ENCODE measurements at places on chromosomes 6 and 20. TPM values are rescaled to one million over a fixed set of nuclear protein-coding genes. Genes with fewer than 3 reads are reported as not detected.

DNA sequence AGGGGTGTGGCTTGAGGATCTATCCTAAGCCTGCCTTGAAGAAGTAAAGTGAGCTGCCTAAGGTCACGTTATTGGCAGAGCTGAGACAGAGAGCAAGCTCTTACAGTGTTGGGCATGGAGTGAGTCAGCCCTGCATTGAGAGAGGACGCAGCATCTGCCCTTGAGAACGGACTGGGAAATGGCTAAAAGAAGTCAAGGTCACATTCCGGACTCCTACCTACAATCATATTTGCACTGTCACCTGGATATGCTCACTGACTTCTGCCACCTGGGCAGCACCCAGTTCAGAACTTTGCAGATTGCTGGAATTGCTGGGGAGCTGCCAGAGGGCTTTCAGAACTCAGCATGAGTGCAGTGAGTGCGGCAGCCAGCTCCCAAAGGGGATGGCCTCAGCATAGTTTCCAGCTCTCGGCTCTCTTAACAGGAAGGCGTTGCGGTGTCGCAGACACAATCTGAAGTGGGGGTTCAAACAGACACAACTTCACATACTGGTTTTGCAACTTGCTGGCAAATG lies 199.3 kb upstream of the SGK1 start:
- ATAC-seq, result no peak

DNA sequence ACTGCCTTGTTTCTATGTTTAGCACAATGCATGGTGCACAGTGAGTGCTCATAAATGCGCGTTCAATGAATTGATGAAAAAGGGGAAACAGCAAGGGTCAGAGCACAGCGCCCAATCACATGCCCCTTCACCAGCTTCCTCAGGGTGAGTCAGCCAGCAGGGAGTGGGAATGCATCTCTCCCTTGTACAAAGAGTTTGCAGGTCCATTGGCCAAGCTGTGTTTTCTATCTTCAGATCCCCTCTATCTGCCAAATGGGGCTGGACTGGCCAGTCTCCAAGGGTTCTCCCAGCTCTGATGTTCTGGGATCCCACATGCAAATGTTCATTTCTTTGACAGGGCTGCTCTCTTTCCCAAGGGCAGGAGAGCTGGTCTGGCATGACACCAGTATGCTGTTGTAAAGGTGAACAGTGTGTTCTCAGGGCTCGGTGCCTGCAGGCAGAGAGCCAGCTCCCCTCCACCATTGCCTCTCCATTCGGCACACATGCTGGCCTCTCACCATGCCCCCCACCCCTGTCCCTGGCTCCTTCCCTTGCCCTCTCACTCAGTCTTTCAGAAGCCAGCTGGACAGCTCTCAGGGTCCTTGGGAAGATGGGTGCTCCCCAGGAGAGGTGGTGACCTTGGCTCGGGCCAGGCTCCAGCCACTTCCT lies 25.0 kb downstream of the ANGPT4 start:
- ATAC-seq, result no peak

DNA sequence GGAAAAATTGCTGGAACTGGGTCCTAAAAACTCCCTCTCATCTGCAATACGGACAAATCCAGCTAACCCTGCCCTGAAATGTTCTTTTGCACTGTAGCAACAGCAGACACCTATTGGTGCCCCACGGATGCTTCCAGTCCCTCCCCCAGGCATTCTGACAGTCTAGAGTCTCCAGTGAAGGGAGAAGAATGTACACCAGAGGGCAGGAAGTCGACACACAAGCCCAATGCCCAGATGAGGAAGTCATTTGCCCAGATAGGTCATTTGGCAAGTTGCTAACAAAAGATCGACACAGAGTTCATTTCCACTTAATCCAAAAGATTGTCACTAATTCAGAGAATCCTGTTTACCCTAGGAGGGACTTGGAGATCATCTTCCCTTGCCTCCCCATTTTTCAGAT lies 293.0 kb upstream of the PRDM1 start:
- no peak for ATAC-seq

Gene SRMS
- total RNA-seq, result not detected

DNA sequence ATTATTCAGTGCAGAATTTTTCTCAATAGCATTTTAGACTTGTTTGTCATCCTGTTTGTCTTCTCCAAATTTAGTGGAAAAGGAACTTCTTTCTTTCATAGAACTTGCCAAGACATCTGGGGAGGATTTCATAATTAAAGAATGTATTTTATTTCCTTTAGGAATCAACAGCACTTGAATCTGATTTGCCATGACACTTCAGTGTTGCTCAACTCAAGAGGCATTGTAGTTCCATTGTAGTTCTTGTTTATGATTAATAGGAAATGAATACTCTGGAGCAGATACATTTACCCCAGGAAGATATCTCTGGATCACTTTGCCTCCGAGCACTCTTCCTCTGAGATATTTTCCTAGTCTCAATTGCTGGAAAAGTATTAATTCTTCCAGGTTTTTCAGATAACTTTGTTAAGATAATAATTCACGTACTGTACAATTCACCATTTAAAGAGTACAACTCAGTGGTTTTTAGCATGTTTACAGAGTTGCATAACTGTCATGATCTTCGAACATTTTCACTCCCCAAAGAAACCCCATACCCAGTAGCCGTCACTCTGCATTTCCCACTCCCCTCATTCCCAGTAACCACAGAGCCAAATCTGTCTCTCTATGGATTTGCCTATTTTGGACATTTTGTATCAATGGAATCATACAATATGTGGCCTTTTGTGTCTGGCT lies 29.7 kb downstream of the AKAP12 start:
- ATAC-seq, result no peak

DNA sequence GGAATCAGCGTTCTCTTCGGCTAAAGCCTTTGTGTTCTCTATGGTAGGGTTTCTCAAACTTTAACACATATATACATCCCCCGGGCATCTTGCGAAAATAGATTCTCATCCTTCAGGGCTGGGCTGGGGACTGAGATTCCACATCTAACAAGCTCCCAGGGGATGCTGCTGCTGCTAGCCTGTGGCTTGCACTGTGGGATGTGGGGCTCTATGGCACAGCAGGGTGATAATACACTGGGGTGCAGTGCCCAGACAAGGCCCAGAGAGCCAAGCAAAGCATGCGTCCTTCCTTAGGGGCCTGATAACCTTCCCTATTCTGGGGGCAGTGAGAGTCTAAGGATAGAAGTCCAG lies 102.0 kb downstream of the LAMP5 start:
- ATAC-seq, result no peak

DNA sequence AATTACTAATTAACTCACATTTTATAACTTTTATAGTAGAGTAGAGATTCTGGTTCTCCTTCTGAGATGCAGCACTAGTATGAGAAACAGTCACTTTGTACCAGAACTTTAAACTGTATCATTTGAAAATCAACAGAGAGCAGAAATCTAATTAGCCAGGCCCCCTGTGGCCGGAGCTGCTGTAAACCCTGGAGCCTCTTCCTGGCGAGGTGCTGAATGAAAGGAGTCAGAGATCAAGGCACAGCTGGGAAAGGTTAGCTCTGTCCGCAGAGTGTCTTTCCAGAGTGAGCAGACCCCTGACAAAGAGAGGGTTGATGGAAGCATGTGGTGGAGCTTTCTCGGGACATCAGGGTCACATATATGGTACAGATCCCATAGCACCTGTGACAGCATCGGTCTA lies 703.8 kb downstream of the RFPL4B start:
- no peak for ATAC-seq

DNA sequence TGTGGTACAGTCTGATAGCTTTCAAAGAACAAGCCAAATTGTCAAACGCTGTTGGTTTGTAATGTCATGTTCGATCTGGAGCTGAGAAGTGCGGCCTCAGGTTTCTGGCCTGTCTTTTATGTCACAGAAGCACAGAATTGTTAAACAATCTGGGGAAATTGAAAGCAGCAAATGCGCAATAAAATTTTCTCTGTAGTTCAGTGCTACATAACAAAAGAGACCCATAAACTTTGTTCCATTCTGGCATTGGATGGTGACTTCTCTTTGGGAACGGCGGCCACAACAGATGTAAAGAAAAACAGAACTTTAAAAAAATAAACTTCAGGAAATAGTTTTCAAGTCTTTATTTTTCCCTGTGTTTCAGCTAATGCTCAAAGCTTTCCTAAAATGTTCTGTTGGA lies 106.9 kb downstream of the PRL start:
- no peak for ATAC-seq

DNA sequence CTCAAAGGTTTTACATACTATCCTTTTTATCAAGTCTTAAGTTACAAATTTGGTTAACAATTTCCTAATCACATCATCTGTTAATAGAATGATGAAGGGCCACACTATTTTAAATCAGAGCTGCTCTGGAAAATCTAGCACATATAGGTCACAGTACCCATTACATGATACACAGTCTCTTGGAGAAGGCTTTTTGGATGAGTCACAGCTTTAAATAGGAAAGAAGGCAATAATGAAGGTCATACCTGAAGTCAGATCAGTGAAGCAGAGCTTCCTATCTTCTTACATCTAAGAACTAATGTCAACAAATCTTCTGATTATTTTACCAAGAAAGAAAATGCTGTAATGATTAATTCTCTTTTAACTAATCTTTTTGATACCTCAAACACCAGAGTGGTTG lies 248.5 kb downstream of the BTBD9 start:
- ATAC-seq, result peak; percentile 49

Gene KCNQ5
- total RNA-seq, result 8.5 TPM

Gene SLC17A3
- total RNA-seq, result 0.21 TPM

GRCh38 chr6:9272671-9273070 lies 837.3 kb upstream of the SLC35B3 start:
- no peak for ATAC-seq

- no peak for ATAC-seq
Observed at GRCh38 chr6:113095841-113096240, 748.7 kb downstream of the RFPL4B start.

Gene PACRG
- not detected for total RNA-seq

Gene C6orf163
- 1.5 TPM for total RNA-seq

DNA sequence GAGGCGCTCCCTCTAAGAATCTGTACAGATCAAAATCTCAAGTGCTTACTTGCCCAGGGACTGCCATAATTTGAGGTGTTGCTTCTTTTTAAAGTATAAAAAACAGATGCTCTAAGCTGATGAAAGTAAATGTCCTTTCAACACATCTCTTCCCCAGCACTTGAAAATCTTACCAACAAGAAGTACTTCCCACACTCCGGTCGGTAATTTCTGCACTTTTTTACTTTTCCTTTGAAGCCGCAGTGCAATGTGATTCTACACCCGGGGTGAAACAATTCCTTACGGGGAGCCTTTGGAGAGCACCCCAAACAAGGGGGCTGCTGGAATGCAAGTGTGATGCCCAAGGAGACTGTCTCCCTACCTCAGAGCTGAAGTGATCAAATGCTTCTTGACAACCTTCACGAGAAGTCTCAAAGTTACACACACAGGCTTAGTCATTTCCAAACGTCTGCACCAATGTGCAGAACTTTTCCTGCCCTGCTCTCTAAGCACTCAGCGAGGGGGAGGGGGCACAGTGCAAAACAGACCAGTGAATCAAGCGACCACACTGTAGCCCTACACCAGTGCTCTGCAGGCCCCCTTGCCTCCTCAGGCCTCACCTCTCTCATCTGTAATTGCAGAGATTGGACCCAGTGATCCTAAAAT lies 56.7 kb downstream of the ATXN1 start:
- ATAC-seq, result peak; percentile 80

Gene SYCP2
- 6.7 TPM for total RNA-seq

GRCh38 chr6:15773806-15774410 lies 111.1 kb upstream of the DTNBP1 start:
- ATAC-seq, result no peak

GRCh38 chr6:157405986-157406385 lies 25.0 kb downstream of the ZDHHC14 start:
- ATAC-seq, result no peak

Gene GPR63
- total RNA-seq, result 1.7 TPM

DNA sequence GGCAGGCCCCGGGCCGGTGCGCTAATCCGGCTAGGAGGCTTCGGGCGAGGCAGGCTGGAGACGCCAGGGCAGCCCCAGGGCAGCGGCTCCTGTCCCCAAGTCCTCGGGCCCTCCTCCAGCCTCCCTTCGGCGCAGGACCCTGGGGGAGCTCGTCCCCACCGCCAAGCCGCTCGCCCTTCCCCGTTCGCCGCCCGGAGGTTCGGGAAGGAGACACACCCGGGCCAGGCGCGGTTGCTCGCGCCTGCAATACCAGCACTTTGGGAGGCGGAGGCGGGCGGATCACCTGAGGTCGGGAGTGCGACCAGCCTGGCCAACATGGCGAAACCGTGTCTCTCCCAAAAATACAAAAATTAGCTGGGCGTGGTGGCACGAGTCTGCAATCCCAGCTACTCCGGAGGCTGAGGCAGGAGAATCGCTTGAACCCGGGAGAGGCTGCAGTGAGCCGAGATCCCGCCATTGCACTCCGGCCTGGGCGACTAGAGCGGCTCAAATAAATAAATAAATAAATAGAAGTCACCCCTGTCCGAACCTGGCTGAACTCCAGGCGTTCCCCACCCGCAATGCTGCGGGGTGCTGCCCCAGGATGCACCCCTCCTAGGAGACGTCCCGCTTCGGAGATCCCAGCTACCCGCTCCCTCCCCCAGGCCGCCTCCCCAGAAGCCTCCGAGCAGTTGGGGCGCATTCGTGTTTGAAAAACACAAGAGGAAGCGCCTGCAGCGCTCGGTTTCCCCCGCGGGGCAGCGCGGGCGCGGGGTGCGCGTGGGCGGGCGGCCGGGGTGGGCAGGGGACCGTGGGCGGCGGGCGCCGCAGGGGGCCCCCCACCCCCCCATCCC lies 27.5 kb downstream of the SERPINB9 start:
- peak; percentile 42 for ATAC-seq

Gene KCNS1
- 0.15 TPM for total RNA-seq

DNA sequence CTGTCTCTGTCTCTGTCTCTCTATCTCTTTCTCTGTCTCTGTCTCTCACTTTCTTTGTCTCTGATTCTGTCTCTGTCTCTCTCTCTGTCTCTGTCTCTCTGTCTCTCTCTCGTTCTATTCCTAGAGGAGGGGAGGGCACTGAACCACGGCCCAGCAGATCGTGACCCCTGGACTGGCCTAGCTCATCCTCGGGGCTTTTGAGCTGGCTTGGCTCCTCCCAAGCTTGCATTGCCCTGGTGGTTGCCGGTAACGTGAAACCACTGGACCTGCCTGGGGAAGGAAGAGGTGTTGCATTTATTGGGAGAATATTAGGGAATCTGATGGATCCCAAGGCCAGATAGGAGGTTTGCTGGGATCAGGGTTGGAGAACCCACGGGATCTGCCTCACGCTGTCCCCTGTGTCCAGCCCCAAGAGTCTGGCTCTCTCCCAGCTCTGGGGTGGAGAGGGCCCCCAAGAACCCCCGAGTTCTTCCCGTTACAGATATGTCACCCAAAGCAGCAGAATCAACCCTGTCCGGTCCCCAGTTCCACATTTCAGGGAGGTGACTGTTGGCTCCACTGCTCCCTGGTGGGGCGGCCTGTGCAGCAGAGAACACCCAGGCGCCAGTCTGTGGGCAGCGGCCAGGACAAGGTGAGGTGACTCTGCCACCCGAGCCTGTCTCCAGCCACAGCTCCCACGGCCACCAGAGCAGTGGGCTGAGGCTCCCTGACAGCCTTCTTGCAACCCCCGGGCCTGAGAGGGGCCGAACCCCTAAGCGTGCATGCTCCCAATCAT lies 228.3 kb downstream of the TTLL2 start:
- ATAC-seq, result no peak

GRCh38 chr6:29491574-29491973 lies 3.8 kb upstream of the MAS1L start:
- no peak for ATAC-seq
